ENCODE measurements at places on chromosomes 3 and 15. TPM values are rescaled to one million over a fixed set of nuclear protein-coding genes. Genes with fewer than 3 reads are reported as not detected.

GRCh38 chr3:20546636-20547035 is 360.6 kb upstream of the SGO1 start:
- no peak for DNase-seq

- no peak for DNase-seq
Observed at GRCh38 chr15:100665570-100665969, 63.2 kb downstream of the ASB7 start.

DNA sequence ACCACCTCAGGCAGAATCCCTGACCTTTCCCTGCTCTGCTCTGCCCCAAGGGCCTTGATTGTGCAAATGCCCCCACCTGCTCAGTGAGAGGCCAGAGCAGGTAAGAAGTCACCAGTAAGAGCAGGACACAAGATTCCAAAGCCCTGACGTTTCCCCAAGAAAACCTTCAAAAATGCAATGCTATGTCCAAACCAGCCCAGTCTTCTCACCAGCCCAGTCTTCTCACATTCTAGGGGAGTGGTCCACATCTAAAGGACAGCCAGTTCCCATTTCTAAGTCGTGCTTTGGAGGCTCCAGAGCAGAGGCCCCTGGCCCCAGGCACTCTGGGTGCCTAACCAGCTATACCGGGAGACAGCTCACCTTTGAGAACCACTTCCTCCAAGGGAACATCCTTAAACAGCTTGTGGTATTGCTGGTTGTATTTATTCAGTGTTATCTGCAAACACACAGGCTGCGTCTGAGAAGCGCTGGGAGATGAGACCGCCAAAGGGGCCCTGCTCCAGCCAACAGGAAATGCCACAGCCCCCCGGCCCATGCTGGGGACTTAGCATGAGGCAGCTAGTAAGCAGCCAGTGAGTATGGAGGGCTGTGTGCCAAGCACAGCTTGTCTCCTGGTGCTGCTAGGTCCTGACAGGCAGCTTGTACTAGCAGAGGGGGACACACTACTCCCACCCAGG is 29.3 kb downstream of the GRAMD2A start:
- no peak for DNase-seq

The USP13 gene
- total RNA-seq: 9.1 TPM

DNA sequence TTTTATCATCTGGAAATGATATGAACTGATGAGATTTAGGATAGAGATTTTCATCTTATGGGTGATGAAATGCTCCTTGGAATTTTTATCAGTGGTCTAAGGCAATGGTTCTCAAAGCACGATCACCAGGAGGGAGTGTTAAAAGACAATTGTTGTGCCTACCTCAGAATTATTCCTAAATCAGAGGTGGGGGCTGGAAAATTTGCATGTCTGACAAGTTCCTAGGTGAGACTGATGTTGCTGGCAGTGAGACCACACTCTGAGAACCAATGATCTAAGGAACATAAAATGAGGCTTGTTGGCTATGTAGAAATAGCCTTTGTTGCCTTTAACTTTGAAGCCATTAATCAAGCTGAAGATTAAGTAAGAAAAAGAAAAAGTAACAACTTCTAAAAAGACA is 416.6 kb upstream of the AZI2 start:
- DNase-seq: no peak

The SEMA6D gene
- not detected for total RNA-seq

- no peak for DNase-seq
Observed at GRCh38 chr15:33158366-33158765, 36.1 kb downstream of the FMN1 start.

The CFAP44 gene
- total RNA-seq: 14.7 TPM

GRCh38 chr3:106125321-106125720 is 256.5 kb upstream of the CBLB start:
- no peak for DNase-seq

The CHST2 gene
- total RNA-seq: 3.9 TPM

The MME gene
- total RNA-seq: not detected

DNA sequence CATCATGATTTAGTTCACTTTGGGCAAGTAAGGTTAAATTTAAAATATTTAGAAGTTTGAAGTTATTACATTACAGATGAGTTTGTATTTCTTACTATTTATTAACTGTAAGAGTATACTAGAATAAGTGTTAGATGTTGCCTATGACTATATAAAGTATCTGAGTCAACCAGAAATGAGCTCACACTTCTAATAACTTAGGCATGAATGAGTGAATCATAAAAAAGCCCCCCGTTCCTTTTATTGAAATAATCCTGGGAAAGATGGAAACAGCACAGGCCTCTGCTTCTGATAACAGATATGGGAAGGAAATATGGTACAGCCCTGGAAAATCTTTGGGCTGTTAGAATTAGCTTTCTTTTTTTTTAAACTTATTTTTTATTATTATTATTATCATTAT is 66.6 kb upstream of the TGFBR2 start:
- DNase-seq: no peak

DNA sequence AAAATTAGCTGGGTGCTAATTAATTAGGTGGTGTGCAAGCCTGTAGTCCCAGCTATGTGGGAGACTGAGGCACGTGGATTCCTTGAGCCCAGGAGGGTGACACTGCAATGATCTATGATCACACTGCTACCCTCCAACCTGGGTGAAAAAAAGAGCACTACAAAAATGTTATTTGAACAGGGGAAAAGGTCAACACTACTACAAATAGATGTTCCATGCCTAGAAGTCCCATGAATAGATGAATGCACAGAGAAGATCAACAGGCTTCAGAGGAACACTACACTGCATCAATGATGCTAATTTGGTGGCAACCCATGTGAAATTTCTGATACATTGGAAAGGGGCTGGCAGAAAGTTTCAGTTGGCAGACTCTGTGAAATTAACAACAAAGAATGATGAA is 105.4 kb upstream of the FHIT start:
- no peak for DNase-seq

DNA sequence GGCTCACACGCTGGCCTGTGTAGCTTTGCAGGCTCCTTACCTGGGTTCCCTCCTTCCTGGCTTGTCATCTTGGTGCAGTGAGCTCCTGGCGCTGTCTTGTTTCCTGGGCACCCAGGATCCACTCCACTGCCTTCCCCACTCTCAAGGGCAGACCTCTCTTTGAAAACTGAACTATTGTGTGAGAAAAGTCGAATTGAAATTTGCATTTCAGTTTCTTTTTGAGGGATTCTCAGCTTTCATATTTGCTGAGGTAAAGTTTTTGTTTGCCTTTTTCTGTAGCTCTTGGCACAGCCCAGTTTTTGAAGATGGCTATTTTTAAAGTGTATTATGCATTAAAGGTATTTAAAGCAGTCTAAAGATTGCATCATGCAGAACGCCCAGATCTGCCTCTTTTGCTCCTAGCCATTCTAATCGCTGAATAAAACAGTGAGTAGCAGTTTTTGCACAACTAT is 70.1 kb downstream of the CCK start:
- DNase-seq: no peak

The RUBCN gene
- total RNA-seq: 52.9 TPM

DNA sequence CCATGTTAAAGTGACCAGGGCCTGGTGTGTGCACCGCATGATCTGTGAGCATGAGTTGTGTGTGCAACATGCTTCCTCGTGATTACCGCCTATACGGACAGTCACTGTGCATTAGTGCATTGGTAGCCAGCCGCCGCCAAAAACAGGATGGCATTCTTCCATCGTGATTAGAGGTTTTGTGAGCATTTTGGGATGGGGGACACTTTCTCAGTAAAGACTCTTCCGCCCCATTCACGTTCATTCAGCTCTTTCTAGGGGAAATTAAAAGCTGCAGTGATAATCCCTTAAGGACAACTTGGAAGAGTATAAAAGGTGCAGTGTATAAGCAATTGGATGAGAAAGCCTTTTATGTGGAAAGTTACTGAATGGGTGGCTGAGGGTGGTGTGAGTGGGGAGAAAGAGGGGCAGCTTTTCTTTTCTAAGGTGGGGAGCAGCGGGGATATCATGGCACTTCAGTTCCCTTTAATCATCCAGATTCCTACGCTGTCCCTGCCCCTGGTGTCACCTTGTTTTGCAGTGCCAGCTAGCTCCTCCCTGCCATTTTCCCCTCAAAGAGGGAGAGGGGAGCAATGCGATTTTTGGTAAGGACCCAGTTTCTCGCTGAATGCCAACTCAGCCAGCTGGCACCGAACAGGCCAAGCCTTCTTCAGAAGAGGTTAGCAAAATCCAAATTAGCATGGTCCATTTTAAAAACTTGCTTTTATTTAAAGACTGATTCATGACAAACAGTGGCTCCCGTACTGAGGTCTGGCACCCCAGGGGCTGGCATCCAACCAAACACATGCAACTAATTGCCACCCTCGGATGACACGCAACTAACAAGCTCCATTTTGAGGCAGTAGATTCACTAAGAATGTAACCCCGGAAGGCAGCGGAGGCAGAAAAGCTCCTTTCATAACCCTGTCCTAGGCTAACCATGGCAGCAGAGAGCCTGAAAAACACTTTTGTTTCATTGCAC is 447.8 kb downstream of the FHIT start:
- DNase-seq: no peak

DNA sequence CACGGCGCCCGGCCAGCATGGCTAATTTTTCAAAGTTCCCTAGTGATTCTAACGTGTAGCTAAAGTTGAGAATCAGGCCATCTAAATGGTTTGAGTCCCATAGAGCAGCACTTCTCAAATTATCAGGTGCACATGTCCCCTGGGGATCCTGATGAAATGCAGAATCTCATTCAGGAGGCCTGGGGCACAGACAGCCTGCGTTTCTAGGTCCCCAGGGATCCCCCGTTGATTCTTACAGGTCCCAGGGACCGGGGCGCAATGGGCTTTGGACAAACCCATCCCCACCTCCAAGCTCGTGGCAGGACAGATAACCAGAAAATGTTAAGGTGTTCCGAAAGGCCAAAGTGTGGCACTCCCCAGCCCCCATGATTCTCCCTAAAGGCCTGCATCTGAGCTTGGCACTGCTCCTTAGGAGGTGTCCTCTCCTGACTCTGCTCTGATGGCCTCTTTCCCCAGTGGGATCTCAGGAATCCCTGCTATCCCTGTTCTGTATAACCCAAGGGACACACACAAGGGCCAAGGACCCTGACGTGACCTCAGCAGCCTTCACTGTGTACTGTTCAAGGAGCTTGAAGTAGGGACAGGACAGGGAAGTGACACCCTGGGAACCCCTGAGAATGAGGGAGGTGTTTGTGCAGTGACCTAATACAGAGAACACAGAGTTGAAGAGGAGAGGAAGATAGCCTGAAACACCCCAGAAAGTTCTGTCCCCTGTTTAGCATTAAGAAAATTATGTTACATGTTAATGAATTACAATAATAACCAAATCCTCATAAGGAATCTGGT is 8.0 kb downstream of the LRRK1 start:
- no peak for DNase-seq

GRCh38 chr15:56628893-56629532 is 104.3 kb downstream of the ZNF280D start:
- no peak for DNase-seq

The CHRM5 gene
- total RNA-seq: not detected

- DNase-seq: no peak
Observed at GRCh38 chr3:174417573-174417972, 441.6 kb upstream of the NAALADL2 start.

The ST3GAL6 gene
- total RNA-seq: not detected

DNA sequence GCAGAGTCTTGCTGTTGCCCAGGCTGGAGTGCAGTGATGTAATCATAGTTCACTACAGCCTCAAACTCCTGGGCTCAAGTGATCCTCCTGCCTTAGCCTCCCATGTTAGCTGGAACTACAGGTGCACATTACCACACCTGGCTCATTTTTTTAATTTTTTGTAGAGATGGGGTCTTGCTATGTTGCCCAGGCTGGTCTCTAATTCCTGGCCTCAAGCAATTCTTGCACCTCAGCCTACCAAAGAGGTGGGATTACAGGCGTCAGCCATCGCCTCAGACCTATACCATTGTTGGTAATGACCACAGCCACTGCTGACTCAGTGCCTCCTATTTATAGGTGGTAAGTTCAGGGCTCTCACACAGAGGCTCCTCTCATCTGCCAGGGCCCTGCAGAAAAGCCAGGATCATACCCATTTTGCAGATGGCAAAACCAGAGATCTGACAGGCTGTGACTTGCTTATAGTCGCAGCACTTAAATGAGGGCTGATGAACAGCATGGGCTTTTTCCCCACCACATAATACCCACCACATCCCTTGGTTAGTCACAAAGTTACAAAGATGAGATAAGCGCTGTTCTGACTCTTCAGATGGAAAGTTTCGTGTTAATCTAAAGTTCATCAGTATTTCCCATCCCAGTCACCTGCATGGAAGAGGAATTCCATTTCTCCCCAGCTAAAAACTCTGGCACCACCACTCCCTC is 21.8 kb upstream of the SPATA12 start:
- no peak for DNase-seq

GRCh38 chr15:27218426-27218825 is 247.4 kb downstream of the GABRG3 start:
- no peak for DNase-seq

The GHSR gene
- total RNA-seq: not detected

DNA sequence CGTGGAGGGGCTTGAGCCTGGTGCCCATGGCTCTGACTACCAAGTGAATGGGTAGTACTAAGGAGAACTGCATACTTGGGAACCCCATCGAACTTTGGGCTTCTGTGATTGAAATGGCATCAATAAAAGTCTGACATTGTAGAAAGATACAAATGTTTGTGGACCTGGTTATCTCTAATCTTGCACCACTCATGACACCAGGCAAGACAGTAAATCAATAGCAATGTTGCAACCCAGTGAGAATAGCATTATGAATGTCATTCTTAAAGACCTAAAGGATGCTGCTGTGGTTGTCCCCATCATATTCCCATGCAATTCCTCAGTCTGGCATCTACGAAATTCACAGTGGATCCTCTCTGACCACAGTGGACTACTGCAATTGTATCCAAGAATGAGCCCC is 233.6 kb upstream of the LYSMD4 start:
- no peak for DNase-seq

GRCh38 chr3:190092250-190092649 is 28.4 kb downstream of the P3H2 start:
- no peak for DNase-seq

- no peak for DNase-seq
Observed at GRCh38 chr3:61723038-61723437, 161.7 kb downstream of the PTPRG start.

The C3orf80 gene
- total RNA-seq: not detected

The FSD2 gene
- total RNA-seq: not detected

DNA sequence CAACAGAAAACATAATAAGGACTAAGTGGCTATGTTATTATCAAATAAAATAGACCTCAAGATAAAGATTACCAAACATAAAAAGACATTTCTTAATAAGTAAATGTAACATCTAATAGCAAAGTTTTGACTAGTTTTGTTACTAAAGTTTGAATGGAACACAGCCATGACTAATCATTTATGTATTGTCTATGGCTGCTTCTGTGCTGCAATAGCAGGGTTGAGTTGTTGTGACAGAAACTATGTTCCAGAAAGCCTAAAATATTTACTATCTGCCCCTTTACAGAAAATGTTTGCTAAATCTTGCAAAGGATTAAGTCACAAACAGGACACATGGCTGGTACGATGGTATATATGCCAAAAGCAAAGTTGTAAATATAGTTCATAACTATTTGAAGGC is 37.9 kb upstream of the MYH15 start:
- no peak for DNase-seq

The ATRIP gene
- 14.2 TPM for total RNA-seq

GRCh38 chr15:47991357-47991756 is 129.4 kb upstream of the SLC24A5 start:
- no peak for DNase-seq

The SCAMP5 gene
- 0.87 TPM for total RNA-seq

The C3orf20 gene
- 0.10 TPM for total RNA-seq

The GANC gene
- total RNA-seq: 56.0 TPM

- DNase-seq: no peak
Observed at GRCh38 chr3:171936191-171936841, 93.2 kb downstream of the TMEM212 start.

The TICRR gene
- total RNA-seq: 0.19 TPM

GRCh38 chr3:169610888-169611291 is 52.6 kb downstream of the MECOM start:
- DNase-seq: no peak

GRCh38 chr15:35430301-35430700 is 115.7 kb downstream of the DPH6 start:
- no peak for DNase-seq

Data from naive thymus-derived CD4-positive, alpha-beta T cell (primary cell).